Activated CD4-positive, alpha-beta T cell treated with anti-CD3 and anti-CD28 coated beads, Interleukin-2, amount 50 U/mL, for 24 hours (primary cell): ENCODE measurements at places on chromosomes 6 and 20.

GRCh38 chr20:588476-588875 is 21.6 kb downstream of the TCF15 start:
- no peak for DNase-seq

GRCh38 chr6:18497006-18497405 is 109.9 kb downstream of the RNF144B start:
- no peak for DNase-seq

GRCh38 chr20:52270001-52270606 is 78.5 kb upstream of the ZFP64 start:
- DNase-seq = no peak

GRCh38 chr6:109262261-109262660 is 120.0 kb downstream of the CD164 start:
- DNase-seq = no peak

GRCh38 chr20:37643400-37643799 is 50.4 kb upstream of the CTNNBL1 start:
- DNase-seq = no peak

GRCh38 chr20:47283411-47283810 is 73.1 kb downstream of the ZMYND8 start:
- DNase-seq = no peak

- no peak for DNase-seq
Measured at GRCh38 chr6:25334793-25335192, 55.6 kb downstream of the CARMIL1 start.

- DNase-seq = no peak
Measured at GRCh38 chr6:147909640-147910039, 401.1 kb downstream of the SAMD5 start.

- no peak for DNase-seq
Measured at GRCh38 chr6:142796571-142796970, 148.4 kb downstream of the HIVEP2 start.

GRCh38 chr6:107614828-107615227 is 124.9 kb downstream of the SOBP start:
- DNase-seq = no peak

- DNase-seq = no peak
Measured at GRCh38 chr6:109892451-109893435, 85.4 kb upstream of the GPR6 start.

GRCh38 chr6:143188292-143188691 is 127.6 kb downstream of the AIG1 start:
- no peak for DNase-seq

- DNase-seq = no peak
Measured at GRCh38 chr6:148548749-148549140, 198.1 kb upstream of the UST start.

GRCh38 chr6:35148167-35148741 is 7.1 kb upstream of the TCP11 start:
- peak; percentile 12 for DNase-seq

GRCh38 chr20:17622851-17623508 is 53.1 kb downstream of the DSTN start:
- DNase-seq = no peak

DNA sequence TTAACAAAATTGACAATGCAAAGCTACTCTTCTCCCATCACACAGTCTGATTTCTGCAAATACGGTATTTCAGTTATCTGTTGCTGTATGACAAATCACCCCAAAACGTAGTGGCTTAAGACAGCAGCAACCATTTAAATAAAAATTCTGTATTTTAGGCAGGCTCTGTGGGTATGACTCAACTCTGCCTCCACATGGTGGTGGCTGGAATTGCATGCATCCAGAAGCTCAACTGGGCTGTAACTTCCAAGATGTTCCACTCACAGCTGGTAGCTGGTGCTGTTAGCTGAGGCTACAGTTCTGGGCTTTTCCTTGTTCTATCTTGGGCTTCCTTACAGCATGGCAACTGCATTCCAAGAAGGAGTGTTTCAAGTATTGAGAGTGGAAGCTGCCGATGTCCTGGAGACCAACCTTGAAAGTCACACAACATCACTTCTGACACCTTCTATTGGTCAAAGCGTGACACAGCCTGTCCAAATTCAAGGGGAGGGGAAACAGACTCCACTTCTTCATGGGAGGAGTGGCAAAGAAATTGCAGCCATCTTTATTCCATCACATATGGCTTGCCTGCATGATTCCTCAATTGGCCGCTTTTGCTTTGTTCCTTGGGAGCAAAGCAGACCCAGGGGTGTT is 39.7 kb upstream of the TULP1 start:
- DNase-seq = peak; percentile 45

DNA sequence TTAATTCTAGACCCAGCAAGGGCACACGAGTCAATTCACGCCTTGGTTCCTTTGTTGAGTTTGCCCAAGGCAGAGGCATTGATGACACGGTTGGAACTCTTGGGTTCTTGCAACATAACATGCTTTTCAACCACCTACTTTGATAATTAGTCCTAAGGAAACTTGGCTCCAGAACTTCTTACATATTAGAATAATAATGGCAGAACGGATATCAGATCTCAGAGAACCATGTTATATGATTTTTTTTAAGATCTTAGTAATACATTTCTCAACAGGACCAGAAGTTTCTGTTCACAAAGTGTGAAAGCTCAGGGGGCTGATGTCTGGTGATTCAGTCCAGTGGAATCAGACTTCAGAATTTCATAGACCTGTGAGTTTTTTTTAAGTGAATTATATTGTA is 19.2 kb downstream of the SPTLC3 start:
- DNase-seq = no peak

DNA sequence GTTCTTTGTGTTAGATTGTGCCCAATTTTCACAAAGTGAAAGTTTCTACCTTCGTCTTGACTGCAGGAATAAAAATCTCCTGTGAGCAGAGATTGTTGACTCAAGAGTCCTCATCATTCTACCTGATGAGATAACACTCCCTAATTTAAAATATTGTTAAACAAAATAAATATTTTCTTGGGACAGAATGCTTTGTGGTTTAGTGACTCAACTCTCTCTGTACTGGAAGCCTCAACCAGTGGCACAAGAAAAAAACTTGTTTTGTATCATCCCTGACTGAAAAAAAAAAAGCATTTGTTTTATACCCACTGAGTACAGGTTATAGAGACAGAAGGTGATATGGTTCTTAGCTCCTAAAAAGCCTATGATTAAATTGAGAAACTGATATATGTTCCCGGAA is 78.9 kb downstream of the CRYBG1 start:
- DNase-seq = no peak

GRCh38 chr20:11035211-11035610 is 361.4 kb upstream of the JAG1 start:
- DNase-seq = no peak

GRCh38 chr6:23180504-23181293 is 611.3 kb downstream of the HDGFL1 start:
- DNase-seq = no peak

DNA sequence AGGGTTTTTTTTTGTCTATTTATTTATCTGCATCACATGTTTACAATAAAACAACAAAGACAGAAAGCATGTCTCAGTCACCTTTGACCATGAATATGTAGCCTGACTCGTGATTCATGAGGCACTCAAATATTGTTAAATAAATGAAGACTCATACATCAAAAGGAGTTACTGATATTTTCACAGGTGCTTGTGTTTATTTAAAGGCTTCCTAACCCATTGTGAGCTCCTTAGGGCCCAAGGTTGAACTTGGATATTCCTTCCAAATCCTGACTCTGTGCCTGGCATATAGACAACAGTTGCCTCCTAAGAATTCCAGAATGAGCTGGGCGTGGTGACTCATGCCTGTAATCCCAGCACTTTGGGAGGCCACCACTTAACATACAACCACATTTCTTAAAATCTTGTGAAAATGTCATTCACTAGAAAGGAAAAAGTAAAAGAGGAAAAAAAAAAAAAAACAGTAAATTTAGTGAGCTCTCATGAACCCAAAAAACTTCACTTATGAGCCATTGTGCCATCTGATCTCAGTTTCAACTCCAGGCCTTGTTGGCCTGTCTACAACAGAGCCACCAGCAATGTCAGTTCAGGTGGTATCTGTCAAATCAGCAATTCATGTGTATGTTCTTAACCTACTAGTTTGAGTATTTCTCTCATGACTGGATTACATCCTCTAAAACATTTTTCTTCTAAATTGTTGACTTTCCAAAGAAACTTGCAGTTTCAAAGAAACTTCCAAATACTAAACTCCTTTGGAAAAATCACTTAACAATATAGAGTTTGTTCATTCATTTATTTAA is 162.7 kb upstream of the MARCKS start:
- no peak for DNase-seq

DNA sequence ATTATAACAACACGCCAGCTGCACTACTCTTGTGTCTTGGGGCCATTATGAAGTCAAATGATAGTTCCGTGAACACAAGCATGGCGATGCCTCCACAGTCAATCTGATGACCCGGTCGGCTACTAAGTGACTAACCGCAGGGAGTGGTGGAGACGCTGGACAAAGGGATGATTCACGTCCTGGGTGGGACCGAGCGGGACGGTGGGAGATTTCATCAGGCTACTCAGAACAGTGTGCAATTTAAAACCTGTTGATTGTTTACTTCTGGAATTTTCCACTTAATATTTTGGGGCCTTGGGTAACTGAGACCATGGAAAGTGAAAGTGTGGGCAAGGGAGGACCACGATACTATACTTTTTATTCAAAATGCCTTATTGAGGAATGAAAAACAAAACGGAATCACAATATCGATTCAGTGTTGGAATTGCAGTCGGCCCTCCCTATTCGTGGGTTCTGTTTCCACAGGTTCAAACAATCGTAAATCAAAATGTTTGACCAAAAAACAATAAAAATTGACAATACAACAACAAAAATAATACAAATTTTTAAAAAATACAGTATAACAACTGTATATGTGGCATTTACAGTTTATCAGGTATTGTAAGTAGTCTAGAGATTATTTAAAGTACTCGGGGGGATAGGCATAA is 66.5 kb downstream of the MYLK4 start:
- no peak for DNase-seq

GRCh38 chr6:20243288-20243687 is 31.0 kb upstream of the MBOAT1 start:
- DNase-seq = no peak

DNA sequence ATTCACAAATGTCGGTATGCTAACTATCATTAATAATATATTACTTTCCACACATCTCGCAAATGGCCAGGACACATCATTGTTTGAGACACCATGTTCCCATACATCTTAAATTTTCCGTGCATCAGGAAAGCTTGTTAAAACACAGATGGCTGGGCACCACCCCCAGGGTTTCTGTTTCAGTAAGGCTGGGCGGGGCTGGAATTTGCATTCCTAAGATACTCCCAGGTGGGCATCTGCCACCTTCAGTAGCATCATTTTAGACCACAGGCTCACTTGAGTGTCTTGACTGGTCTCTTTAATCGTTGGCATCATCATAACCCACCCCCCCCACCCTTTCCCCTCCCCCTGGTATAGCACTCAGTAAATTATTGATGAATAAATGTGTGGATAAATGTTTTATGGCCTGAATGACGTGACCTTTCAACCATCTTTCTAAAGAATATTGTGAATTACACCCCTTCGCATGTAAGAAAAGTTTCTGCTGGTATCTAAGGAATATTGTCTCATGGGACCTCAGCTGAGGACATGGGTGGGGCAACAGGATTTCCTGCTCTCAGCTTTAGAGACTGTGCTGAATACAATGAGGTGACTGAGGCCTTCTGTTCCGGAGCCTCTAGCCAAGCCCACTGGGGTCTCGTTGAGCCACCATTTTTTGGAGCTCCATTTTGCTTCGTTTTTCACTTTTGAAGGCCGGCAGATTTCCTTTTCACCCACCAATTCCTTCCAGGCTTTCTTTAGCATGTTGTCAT is 124.1 kb upstream of the NEDD9 start:
- no peak for DNase-seq

- DNase-seq = no peak
Measured at GRCh38 chr20:63446216-63447024, 26.0 kb downstream of the KCNQ2 start.

DNA sequence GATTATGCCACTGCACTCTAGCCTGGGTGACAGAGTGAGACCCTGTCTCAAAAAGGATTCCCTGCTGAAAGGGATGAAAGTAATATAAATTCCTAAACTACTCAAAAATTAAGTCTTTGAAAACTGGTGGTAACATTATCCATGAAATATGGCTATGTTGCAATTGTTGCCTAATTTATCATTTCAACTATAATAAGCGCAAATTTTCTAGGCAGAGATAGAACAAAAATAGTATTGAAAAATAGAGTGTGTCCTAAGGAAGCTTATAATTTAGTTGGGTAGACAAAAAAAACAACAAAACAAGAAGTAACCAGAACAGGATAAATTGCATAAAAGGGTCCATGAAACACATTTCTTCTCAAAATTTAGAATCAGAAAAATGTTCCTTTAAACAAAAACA is 68.0 kb downstream of the FKBP5 start:
- DNase-seq = no peak

DNA sequence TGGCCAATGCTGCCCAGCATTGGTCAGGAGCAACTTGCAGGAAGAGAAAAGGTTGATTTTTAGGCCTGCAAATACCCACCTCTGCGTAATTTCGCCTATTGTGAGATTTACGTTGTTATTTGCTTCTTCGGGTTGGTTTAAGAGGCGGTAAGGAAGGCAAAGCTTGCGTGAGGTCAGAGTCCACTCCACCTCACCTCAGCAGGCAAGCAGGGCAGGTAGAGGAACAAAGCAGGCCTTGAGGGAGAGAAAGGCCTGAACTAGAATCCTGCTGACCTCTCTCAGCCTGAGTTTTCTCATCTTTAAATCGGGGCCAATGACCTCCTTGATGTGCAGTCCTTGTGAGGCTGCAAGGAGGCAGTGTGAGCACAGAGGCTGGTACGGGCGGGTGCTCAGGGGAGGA is 239.1 kb downstream of the CDC5L start:
- DNase-seq = no peak

- DNase-seq = no peak
Measured at GRCh38 chr6:143333081-143333480, 117.4 kb downstream of the ADAT2 start.

DNA sequence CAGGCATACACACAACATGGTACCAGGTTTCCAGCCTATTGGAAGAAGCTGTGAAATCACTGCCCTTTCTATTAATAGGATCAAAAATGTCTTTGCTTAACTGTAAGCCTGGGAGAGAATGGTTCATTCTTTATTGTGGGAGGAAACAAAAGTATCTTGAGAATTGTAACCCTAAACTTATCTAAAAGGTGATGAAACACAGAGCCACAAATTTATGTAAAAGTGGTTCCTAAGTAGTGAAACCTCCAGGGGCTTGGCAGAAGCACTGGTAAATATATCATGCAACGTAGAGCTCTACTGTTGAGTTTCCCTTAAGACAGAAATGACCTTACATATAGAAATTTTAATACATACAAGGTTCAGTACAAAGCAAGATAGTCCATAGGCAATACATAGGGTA is 17.2 kb upstream of the NOX3 start:
- DNase-seq = no peak

GRCh38 chr6:3884007-3884745 is 35.0 kb downstream of the FAM50B start:
- DNase-seq = no peak
